K562 (cell line): ENCODE measurements at places on chromosomes 12 and 14. TPM values are rescaled to one million over a fixed set of nuclear protein-coding genes. Genes with fewer than 3 reads are reported as not detected.

The LRCOL1 gene
- total RNA-seq, result not detected in 2 replicates

The FGD4 gene
- 0.22 and 0.83 TPM in 2 replicates for total RNA-seq

DNA sequence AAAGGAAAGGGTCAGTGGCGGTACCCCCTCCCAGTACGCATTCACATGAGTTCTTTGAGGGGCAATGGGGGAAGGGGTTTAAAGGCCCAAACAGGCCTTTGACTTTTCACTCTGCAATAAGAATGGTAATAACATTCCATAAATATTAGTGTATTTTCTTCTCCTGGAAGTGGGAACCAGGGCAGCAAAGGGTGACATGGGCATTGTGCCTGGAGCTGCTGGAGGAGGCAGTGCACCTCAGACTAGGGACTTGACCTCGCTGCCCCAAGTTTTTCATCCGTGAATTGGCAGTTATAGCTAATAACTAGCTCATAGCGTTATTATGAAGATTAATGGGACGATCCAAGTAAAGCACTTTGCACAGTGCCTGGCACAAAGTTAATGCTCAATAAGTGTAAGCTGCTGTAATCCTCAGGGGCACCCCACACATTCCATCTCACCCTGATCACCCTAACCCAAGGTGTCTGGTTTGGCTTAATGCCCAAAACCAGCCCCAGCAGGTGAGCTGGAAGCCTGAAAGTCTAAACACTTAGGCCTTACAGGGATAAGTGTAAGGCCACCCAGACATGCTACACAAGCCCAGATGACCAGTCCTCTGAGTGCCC, 2.8 kb upstream of the KCNH3 start:
- no peak overlapping the region for H3K4me3 ChIP-seq
- peaks cover 37% of the 10 kb centered on the region for H3K4me1 ChIP-seq
- no peaks in the 10 kb centered on the region for H3K36me3 ChIP-seq
- peaks cover 34% of the 10 kb centered on the region for H3K27me3 ChIP-seq

The CLEC2A gene
- not detected in 2 replicates for total RNA-seq
